Heart left ventricle (tissue), 16 donors: ENCODE measurements at places on chromosomes 5 and 9.

DNA sequence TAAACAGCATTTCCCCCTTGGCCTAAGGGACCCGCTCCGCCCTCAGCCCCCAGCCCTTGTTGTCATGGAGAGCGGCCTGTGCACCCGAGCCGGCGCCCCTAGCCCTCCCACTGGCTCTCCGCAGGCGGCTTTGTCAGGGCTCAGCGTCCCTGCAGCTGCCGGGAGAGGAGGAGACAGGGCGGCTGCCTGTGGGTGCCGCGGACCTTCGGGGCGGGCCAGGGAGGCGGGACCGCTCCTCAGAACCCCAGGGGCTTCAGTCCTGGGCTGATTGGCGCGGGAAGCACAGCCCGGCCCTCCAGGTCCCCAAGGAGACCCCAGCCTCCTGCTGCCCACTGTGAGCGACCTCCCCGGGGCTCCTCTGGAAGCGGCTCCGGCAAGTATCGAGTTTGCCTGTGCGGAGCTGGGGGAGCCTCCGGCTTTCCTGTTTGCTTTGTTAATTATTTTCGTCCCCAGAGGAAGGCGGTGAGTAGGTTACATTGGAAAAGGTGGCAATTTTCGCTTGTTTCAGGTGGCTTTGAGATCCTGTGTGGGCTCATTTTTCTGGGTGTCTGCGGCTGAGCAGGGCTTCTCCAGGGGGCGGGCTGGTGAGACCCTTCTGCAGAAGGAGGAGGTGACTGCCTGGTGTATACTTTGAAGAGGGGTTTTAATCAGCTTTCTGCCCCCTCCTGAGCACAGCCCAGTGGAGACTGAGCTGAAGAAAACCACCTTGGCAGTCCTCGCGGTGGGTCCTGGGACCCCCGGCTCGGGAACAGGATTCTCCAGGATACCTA lies at the start of gene FGD3:
Gene FGD3, plus strand, starts transcription at position 256 of the 770 bp plus-strand sequence. CDS start 28,734 bp downstream, outside the sequence.
- peak; percentile 32 for DNase-seq

- DNase-seq = no peak
Measured at GRCh38 chr9:4840018-4840417, 47.3 kb downstream of the RCL1 start.

- no peak for DNase-seq
Measured at GRCh38 chr9:101027236-101027635, 1.3 kb upstream of the PLPPR1 start.

DNA sequence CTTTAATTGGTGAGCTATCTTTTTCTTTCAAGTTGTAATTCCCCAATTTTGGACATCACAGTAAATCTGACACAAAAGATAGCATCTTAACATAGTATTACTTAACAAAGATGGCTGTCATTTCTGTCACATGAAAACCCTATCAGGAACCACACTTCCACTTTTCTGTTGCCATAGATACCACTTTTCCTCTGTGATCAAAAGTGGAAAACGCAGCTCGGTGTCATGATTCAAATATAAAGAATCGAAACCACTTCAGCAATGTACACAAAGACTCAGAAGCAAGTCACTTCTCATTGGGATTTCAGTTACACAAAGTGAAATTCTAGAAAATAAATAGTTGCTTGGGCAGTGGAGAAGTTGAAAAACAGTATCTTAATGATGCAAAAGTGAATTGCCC lies 524.9 kb upstream of the ITGA1 start:
- DNase-seq = no peak

DNA sequence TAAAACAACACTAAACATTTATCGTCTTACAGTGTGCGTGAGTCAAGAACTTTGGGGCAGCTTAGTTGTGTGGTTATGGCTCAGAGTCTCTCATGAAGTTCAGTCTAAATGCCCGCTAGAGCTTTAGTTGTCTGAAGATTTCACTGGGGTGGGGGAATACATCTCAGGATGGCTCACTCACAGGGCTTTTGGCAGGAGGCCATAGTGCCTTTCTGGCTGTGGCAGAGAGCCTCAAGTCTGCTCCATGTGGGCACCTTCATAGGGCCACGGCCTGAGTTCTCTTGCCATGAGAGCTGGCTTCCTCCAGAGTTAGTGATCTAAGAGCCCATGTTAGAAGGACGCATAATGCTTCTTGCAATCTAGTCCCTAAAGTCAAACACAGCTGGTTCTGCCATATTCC lies 258.8 kb upstream of the NUDT12 start:
- no peak for DNase-seq

DNA sequence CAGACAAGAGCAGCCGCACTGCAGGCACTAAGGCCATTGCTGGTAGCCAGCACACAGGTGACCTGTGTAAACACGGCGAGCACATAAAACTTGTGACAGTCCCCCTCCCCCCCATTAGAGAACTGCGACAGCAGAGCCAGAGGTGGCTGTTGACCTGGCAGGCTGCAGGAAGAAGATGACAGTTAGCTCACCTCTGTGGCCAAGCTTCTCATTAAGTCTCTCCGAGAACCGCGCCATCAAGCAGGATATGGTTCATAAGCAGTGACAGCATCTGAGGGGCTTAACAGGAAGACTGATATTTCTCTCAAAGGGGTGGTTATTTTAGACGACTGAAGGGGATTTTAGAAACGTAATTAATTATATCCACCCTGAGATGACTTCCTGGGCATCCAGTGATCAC lies 5.2 kb downstream of the SURF4 start:
- DNase-seq = no peak

DNA sequence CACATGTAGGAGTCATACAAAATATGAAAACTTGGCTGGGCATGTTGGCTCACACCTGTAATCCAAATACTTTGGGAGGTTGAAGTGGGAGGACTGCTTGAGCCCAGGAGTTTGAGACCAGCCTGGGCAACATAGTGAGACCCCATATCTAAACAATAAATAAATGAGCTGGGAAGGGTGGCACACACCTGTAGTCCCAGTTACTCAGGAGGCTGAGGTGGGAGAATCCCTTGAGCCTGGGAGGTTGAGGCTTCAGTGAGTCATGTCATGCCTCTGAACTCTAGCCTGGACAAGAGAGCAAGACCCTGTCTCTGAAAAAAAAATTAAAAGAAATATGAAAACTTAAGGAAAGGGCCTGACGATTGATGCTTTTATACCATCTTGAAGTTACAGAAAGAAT lies 112.4 kb upstream of the RAI14 start:
- no peak for DNase-seq

DNA sequence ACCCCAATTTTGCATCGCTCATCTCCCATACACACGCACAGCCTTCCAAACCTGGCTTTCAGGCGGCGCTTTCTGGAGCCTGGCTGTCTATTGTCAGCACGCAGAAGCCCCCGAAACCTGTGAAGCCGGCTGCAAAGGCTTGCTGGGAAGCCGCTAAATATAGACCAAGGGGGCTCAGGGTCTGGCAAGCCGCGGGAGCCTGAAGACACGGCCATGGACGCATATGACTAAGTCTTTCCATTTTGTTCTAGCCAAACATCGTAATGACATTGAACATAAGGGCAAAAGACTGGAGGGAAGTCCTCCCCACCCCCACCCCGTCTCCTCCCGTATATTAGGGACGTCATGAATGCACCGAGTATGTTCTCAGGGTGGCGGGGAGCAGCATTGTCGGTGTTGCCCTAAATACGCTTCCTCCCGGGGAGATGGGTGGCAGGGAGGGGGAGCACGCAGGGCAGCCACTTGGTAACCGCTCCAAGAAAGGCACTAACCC lies 1.1 kb downstream of the CTNND2 start:
- peak; percentile 55 for DNase-seq

DNA sequence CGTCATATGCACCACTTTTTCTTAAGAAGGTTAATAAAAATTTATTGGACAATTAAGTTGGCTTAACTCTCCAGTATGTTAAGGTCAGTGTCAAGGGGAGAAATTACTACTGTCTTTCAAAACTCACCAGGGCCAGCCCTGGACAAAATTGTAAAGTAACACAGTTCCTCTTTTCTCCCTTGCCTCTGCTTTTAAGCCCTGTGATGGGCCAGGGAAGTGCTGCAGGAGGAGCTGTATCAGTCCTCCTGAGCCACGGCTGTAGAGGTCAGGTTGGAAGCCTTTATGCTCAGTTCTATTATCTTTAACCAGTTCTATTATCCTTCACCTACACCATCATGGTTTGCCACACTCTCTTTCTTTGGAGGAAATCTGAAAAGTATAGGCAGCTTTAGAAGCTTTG lies 11.5 kb upstream of the PPP2R2B start:
- no peak for DNase-seq

GRCh38 chr9:103799959-103800358 lies 294.1 kb upstream of the SMC2 start:
- DNase-seq = no peak

DNA sequence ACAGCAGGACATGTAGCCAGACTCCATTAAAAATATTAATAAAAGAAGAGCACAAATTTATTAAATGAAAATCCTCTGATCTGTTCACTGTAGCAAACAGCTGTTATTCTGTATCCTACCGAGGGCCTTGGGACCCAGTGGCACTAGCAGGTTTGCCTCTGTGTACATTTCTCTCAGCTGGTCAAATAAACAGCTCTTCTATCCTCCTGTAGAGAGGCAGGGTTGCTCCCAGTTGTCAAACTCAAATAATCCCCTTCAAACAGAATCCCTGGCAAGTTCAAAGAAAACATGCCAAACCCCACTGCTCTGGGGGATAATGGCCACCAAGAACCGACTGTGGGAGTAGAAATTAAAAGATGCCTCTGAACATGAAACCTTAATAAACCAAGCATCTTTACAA lies 1262.0 kb upstream of the DMAC1 start:
- DNase-seq = no peak
